ENCODE measurements at places on chromosomes 6 and 20. TPM values are rescaled to one million over a fixed set of nuclear protein-coding genes. Genes with fewer than 3 reads are reported as not detected.

The ATP6V1G2 gene
- 1.6 TPM for total RNA-seq

The ADGRG6 gene
- total RNA-seq: 35.7 TPM

The C20orf141 gene
- not detected for total RNA-seq

The PTCHD4 gene
- total RNA-seq: 2.3 TPM

The RNF182 gene
- 5.3 TPM for total RNA-seq

The SCGN gene
- not detected for total RNA-seq

The CALHM4 gene
- not detected for total RNA-seq

The SUMO4 gene
- total RNA-seq: 2.0 TPM

The SUN5 gene
- total RNA-seq: not detected

The LAMP5 gene
- total RNA-seq: 0.41 TPM

The TBXT gene
- not detected for total RNA-seq

The RAB32 gene
- total RNA-seq: 36.9 TPM

The LY6G6D gene
- not detected for total RNA-seq

The ANKRD6 gene
- total RNA-seq: 17.7 TPM

The BMP2 gene
- total RNA-seq: 12.4 TPM

The SULF2 gene
- total RNA-seq: 34.6 TPM

The MCHR2 gene
- total RNA-seq: not detected

The GNRH2 gene
- not detected for total RNA-seq

The SEMG1 gene
- total RNA-seq: not detected

The PNLDC1 gene
- total RNA-seq: 0.27 TPM

The DACT2 gene
- 2.4 TPM for total RNA-seq

The TAGAP gene
- total RNA-seq: 17.1 TPM

The RNF144B gene
- total RNA-seq: 109 TPM

The OR2H2 gene
- not detected for total RNA-seq

The OVOL2 gene
- 8.6 TPM for total RNA-seq

The CARMIL1 gene
- 30.4 TPM for total RNA-seq

The SLC9A8 gene
- total RNA-seq: 17.7 TPM

The NKX2-2 gene
- total RNA-seq: not detected

The MARCKS gene
- 62.1 TPM for total RNA-seq

The CCHCR1 gene
- total RNA-seq: 16.5 TPM

The MAD2L1BP gene
- total RNA-seq: 19.2 TPM

The FAM162B gene
- 14.9 TPM for total RNA-seq

The SDC4 gene
- 259 TPM for total RNA-seq

The SIRPG gene
- 0.97 TPM for total RNA-seq

The PDYN gene
- not detected for total RNA-seq

The VGLL2 gene
- not detected for total RNA-seq

The ERVFRD-1 gene
- 0.65 TPM for total RNA-seq

The TCF15 gene
- total RNA-seq: 0.65 TPM

The LZTS3 gene
- total RNA-seq: 18.5 TPM

The CLIC5 gene
- total RNA-seq: 134 TPM

The DDO gene
- total RNA-seq: 10.8 TPM

The RAET1G gene
- 0.83 TPM for total RNA-seq

The TREML1 gene
- total RNA-seq: 2.0 TPM

The RBM24 gene
- 1.2 TPM for total RNA-seq

The LIN28B gene
- not detected for total RNA-seq

The HLA-DOB gene
- 0.95 TPM for total RNA-seq

The SLC22A7 gene
- not detected for total RNA-seq

The MAPK13 gene
- 71.7 TPM for total RNA-seq

The SLC16A10 gene
- total RNA-seq: 11.9 TPM

The FAM83D gene
- 0.71 TPM for total RNA-seq

The RBPJL gene
- not detected for total RNA-seq

The DHX35 gene
- 10.5 TPM for total RNA-seq

The SLCO4A1 gene
- total RNA-seq: 72.4 TPM

The SH3BGRL2 gene
- total RNA-seq: 28.9 TPM

The GPRC6A gene
- not detected for total RNA-seq

The C4B gene
- total RNA-seq: 162 TPM

The AHI1 gene
- total RNA-seq: 31.7 TPM

The GRIK2 gene
- total RNA-seq: 0.62 TPM

The SLC4A11 gene
- 5.0 TPM for total RNA-seq

The SRSF3 gene
- total RNA-seq: 180 TPM

Data from lower lobe of right lung (tissue), 2 donors.